Activated gamma-delta T cell (primary cell): ENCODE measurements at places on chromosomes 1 and 21.

- no peak for DNase-seq
Observed at GRCh38 chr1:66834926-66835325, 33.9 kb upstream of the INSL5 start.

DNA sequence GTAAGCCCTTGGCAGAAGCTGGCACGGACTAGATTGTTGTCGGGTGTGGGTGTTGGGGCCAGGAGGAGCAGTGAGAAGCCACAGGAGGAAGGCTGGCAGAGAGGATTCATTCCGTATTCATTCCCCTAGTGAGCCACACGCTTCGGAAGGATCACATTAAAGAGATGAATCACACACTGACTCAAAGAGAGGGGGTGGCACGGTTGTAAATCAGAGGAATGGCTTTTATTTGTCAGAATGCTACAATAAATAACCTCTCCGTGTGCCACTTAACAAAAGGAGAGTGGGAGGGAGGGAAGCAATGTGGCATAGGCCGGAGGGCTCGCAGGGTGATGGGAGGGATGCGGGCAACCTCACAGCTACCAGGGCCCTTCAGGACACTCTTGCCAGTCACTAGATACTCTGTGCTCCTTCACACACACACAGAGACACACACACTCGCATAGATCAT lies 135.5 kb downstream of the HIVEP3 start:
- no peak for DNase-seq

DNA sequence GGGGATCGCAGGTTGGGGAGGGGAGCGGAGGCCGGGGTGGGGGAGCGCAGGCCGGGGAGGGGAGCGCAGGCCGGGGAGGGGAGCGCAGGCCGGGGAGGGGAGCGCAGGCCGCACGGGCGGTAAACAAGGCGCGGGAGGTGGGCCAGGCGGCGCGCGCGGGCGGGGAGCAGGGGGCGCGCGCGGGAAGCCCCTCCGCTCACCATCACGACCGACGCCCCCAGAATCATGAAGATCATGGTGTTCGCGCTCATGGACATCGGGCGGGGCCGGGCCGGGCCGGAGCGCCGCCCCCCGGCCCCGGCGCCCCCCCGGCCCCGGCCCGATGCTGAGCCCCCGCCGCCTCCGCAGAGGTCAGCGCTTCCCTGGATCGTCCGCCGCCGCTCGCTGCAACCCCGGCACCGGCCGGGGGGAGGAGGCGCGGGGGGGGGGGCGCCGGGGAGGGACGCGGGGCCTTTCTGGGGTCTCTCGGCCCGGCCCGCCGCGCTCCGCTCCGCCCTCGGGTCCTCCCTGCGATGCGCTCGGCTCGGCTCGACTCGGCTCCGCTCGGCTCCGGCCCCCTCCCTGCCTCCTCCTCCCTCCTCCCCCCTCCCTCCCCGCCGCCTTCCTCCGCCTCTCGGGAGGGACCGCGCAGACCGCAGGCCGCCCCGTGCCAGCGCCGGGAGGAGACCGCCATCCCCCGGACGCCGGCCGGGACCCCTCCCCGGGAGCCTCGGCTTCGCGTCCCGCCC lies at the start of gene TMEM240:
Gene TMEM240, minus strand, starts transcription at position 535 of the 728 bp plus-strand sequence. Its CDS starts 278 bp downstream, at position 257.
- DNase-seq = peak; percentile 35

DNA sequence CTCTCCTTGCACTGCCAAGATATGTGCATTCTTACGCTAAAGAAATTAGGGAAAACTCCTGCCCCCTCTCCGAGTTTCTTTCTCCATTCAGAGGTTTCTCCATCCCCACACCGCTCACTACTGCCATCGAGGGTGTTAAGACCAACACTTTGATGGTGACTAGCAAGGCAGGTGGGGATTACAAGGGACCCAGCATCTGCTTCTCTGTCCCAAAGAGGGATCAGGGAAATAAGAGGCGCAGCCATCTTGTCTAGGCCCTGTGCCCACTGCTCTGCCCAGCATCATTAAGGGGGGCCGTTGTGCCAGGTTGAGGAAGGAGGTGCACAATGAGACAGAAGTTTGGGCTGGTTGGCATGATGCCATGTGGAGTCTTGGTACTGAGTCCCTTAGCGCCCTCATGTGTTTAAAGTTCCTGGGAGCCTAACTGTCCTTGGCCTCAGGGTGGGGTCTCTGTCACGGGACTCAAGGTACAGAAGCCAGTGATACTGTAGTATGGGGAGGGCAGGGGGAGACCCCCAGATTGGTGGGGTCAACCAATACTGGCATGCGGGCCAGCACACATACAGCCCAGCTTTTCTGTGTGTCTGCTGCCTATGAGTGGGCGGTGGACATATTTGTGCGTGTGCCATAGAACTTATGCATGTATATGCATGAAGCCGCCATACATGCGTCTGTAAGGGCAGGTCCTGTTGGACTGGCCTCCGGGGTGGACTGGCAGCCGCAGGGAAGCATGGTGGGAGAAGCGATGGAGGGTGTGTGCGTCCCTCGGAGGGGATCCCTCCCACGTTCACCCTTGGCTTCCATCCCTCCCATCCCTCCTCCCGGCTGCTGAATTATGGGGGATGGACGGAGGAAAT lies 5.5 kb downstream of the EFNA3 start:
- no peak for DNase-seq

DNA sequence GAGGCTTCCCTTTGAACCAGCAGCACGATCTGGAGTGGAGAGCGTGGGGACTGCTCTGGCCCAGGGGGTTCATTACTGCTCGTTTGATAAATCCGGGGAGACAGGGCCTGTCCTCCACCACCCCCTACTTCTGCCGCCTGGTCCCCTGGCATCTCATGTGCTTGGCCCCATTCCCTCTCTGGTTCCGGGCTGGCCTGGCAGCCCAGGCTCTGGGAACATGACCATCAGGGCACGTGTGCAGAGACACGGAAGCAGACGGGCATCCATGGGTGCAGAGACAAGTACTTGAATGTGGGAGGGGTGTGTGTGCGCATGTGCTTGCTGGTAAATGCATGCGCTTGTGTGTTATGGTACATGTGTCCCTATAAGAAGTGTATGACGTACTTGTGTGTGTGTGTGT lies 75.5 kb downstream of the KIRREL1 start:
- no peak for DNase-seq

- no peak for DNase-seq
Observed at GRCh38 chr1:27666791-27667254, 5.2 kb downstream of the IFI6 start.

- DNase-seq = no peak
Observed at GRCh38 chr21:27190601-27191000, 223.7 kb upstream of the ADAMTS5 start.

- DNase-seq = no peak
Observed at GRCh38 chr1:21930080-21930571, 7.0 kb downstream of the HSPG2 start.
